ENCODE measurements at places on chromosomes 7 and 10.

DNA sequence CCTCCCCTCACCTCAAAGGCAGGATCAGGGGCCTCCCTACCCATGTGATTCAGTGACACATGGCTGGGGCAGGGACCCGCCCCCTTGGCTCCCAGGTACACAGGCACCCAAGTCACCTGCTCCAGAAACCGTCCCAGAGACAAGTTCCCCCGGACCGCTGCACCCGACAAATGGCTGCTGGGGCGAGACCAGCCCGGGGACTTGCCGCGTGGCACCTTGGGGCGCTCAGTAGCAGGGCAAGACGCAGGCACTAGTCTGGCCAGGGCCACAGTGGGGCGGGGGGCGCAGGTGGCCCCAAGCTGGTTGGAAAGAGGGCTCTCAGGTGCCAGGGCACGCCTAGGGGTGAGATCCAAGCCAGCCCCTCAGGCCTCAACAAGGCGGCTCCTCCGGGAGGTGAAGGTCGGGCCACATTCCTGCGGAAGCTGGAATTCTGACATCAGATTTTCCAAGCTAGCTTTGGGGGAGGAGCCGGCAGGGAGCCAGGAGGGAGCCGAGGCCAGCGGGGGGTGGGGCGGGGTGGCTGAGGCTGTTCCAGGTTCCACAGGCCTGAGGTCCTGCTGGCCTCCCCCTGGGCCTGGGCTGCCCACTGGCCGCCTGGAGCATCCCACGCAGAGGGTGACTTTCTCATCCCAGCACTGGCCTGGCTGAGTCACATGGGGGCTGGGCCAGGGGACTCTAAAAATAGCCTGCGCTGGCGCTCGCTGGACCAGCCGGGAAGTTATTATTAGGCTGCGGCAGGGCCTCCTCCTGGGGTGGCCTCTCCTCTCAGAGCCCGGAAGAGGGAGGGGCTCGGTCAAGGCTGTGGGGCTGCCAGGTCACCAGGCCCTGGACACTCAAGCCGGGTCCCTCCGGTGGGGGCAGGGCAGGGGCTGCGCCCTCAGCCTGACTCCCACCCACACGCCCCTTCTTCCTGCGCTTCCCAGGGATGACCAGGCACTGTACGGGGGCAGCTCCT is 20.5 kb upstream of the INPP5A start:
- ATAC-seq, result no peak

GRCh38 chr10:11610826-11611247 is 613 bp downstream of the USP6NL start:
- peak; percentile 24 for ATAC-seq

GRCh38 chr10:118033905-118034304 is 12.8 kb downstream of the RAB11FIP2 start:
- no peak for ATAC-seq

GRCh38 chr7:139159900-139160675 is 50.6 kb upstream of the ZC3HAV1 start:
- no peak for ATAC-seq

- no peak for ATAC-seq
These were observed 34.2 kb downstream of the TCERG1L start for GRCh38 chr10:131277278-131277677.

DNA sequence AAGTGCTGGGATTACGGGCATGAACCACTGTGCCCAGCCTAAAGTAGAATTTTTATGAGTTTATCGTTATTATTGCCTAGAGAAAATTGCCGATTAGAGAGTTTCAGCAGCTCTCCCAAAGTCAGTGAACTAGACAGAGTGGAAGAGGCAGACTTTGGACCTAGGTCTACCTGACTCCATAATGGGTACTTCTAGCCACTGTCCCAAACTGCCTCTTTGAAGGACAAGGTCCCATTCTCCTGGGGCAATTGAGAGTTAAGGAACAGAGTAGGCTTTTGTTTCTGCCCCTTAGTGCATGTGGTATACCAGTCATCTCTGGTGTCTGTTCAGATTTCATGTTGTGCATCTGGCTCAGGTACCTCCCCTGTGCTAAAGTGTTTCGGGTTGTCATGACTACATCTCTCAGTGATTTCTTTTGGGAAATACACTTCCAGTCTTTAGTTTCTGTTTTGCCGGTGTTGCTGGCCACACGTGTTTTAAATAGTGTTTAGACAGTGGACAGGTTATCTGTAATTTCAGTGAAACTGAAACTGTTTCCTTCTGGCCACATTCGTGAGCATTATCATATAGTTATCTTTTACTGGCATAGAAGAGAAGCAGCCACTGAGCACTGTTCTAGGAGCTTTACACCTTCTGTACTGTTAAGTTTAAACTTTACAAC is 4.7 kb downstream of the TMEM236 start:
- peak; percentile 78 for ATAC-seq
